ENCODE measurements at places on chromosomes 11 and 22.

GRCh38 chr11:26025676-26026075 is 306.3 kb upstream of the ANO3 start:
- no peak for DNase-seq

GRCh38 chr11:109221190-109221589 is 200.8 kb upstream of the C11orf87 start:
- no peak for DNase-seq

DNA sequence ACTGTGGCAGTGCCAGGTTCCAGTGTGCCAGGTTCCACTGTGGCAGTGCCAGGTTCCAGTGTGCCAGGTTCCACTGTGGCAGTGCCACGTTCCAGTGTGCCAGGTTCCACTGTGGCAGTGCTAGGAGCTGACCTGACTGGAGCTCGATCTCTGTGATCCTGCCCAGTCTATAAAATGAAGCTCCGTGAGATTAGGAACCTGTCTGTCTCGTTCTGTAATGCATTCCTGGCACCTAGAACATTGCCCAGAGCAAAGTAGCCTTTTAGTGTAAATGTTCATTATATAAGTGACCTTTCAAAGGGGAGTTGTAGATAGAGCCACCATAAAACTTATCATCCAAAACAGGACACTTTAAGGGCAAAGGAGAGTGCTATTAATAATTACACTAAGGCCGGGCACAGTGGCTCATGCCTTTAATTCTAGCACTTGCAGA is 36.0 kb downstream of the ART5 start:
- DNase-seq = no peak

GRCh38 chr22:20248461-20248978 is 19.6 kb downstream of the RTN4R start:
- DNase-seq = no peak

DNA sequence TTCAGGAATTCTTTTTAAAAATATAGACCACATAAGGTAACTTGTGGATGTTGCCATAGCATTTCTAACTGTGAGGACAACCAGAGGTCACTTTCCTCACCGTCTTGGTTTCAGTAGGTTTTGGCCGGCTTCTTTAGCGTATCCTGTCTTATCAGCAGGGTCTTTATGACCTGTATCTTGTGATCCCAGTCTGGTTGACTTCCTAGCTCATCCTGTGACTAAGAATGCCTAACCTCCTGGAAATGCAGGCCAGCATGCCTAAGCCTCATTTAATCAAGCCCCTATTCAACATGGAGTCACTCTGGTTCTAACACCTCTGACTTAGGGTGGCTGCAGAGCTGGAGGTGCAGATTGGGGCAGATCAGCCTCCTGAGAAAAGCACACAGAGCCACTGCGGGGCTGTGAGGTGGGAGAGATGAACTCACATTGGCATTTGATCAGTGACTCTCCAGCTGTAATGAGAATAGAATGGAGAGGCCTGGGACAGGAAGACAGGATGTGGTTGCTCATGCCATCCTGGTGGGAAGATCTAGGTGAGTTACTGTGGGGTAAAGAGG is 41.1 kb upstream of the TOP3B start:
- no peak for DNase-seq

Data from NCI-H187 treated with DMSO at 0.1 percent for 48 hours (cell line).